ENCODE measurements at places on chromosomes 5 and 9.

DNA sequence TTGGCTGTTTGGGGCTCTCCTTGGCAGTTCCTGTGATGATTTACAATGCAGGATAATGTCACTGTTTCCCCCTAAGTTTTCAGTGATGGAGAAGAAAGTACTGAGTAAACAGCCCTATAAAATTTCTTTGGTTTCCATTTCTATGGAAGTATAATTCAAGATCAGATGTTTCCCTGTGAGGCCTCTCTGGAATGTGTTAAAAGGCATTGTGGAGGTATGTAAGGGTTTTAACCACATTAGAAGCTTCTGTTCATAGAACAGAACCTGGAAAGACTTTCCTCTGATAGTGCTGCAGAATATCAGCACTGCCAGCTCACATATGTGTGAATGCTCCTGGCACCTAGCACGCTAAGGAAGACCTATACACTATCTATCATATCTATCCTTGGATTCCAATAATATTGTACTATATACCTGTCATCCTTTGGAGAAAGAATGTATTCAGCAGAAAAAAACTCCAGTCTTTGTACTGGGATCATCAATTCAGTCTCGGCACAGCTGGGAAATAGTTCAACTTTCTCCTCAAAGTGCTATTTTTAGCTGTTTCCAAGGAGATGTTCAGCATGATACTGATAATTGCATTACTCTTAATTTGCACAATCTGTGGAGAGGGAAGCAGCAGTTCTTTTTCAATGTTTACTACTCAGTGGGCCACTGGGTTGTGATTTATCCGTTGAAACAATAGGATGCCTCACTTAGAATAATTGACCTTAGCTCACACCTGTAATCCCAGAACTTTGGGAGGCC, 21.9 kb downstream of the TTC1 start:
- no peak for DNase-seq

- DNase-seq = no peak
Observed at GRCh38 chr9:5592231-5592630, 36.7 kb upstream of the RIC1 start.

- no peak for DNase-seq
Observed at GRCh38 chr5:172170251-172170701, 17.7 kb downstream of the STK10 start.

DNA sequence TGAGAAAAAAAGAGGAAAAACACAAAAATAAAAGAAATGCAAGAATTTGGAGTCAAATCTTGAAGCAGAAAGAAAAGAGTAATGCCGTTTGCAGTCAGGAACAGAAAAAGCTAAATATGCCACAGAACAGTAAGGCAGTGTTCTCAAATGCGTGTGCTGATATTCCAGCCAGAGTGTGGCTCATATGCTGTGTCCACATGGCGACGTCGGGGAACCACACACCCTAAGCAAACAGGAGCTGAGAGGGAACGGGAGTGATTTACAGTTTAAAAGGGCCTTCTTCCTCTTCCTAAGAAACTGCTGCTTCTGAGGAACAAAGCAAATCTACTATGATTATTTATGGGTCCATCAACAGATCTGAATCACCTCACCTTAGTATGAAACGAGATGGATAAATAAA, 42.7 kb downstream of the DDX31 start:
- DNase-seq = no peak

- DNase-seq = no peak
Observed at GRCh38 chr9:118330191-118330986, 626.2 kb downstream of the TLR4 start.

DNA sequence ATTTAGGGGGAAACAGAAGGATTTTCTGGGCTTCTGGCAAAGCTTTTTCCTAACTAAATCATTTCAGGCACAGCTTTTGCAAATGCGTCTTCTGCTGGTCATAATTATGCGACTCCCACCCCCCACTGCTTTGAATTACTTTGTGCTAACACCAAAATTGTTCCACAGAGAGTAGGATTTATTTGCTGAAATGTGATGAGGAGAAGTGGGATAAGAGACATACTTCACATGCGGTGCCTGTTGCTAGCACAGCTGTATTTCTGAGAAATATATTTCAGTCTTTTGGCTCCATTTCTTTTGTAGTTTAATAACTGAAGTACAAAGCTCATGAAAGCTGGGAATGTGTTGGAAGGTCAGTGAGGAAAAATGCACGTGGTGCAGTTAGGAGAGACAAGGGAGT, 83.2 kb upstream of the TAS2R1 start:
- DNase-seq = no peak

- DNase-seq = no peak
Observed at GRCh38 chr5:169393907-169394306, 93.0 kb upstream of the SLIT3 start.

- no peak for DNase-seq
Observed at GRCh38 chr9:74304598-74304997, 192.5 kb upstream of the RORB start.

- no peak for DNase-seq
Observed at GRCh38 chr9:81637276-81637675, 52.1 kb downstream of the TLE1 start.

DNA sequence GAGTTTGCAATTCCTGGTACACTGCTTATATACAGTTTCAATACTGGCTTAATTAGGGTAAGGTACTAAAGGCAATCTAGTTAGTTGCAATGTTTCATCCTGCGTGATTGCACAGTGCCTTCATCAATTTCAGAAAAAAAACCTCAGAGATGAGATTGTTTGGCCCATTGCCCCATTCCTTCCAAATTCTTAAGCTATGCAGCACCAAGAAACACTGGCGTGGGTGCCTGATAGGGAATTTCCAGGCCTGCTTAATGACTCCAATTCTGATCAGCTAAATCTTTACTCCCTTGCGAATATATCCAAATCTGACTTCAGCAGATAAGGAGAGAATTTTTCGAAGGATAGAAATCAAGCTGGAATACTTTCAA, 35.9 kb upstream of the GAS1 start:
- no peak for DNase-seq

DNA sequence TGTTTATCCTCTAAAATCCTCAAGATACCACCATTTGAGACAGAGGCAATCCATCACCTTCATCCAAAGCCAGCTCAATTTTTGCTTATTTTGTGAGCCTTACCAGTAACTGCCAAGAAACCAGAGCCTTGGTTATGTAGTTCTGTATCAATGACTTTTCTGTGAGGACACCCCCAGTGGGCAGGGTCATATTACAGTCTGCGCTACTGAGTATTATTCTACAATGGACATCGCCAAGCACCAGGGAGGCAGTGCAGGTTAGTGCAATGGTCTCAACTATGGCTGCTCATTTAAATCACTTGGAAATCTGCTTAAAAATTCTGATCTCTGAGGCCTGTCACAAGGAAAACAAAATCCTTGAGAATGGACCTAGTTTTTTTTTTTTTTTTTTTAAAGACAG, 90.5 kb upstream of the NIPAL4 start:
- no peak for DNase-seq

GRCh38 chr9:135787776-135788575, 86.0 kb downstream of the KCNT1 start:
- DNase-seq = no peak

DNA sequence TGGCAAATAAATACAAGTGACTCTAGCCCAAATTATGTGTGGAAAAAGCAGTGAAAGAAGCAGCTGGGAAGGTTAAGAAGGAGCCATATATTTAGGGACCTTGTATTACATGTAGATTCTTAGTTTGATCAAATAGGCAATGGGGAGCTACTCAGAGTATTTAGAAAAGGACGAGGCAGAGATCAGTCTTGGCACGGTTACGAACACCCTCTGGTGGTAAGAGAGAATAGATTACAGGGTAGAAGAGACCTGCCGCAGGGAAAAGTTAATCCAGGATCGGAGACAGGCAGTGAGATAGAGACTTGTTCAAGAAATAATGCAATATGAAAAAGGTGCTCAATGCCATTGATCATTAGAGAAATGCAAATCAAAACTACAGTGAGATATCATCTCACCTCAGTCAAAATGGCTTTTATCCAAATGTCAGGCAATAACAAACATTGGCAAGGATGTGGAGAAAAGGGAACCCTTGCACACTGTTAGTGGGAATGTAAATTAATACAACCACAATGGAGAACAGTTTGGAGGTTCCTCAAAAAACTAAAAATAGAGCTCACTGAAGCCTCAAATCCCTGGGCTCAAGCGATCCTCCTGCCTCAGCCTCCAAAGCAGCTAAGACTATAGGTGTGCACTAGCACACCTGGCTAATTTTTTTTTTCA, 12.0 kb downstream of the INIP start:
- DNase-seq = peak; percentile 4

- no peak for DNase-seq
Observed at GRCh38 chr9:93100276-93100636, 4.2 kb downstream of the CARD19 start.

DNA sequence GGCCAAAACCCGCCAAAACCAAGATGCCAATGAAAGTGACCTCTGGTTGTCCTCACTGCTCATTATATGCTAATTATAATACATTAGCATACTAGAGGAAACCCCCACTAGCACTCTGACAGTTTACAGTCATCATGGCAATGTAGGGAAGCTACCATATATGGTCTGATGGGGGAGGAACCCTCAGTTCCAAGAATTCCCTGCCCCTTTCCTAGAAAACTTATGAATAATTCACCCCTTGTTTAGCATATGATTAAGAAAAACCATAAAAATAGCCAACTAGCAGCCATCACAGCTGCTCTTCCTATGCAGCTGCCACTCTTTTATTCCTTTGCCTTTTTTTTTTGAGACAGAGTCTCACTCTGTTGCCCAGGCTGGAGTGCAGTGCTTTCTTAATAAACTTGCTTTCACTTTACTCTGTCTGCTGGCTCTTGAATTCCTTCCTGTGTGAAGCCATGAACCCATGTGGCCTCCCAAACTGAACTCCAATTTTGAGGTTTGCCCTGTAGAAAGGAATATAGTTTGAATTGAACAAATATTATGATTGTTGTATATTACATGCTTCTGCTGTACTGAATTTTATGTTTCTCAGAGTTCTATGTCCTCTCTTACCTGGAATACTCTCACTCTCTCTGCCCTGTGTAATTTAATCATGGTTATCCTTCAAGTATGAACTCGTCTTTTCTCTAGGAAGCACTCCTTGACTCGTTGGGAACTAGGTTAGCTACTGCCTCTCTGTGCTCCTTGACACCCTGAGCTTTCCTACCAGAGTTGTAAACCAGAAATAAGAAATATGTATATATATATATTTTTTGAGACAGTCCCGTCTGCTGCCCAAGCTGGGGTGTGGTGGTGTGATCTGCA, 59.8 kb downstream of the KIAA1958 start:
- no peak for DNase-seq

DNA sequence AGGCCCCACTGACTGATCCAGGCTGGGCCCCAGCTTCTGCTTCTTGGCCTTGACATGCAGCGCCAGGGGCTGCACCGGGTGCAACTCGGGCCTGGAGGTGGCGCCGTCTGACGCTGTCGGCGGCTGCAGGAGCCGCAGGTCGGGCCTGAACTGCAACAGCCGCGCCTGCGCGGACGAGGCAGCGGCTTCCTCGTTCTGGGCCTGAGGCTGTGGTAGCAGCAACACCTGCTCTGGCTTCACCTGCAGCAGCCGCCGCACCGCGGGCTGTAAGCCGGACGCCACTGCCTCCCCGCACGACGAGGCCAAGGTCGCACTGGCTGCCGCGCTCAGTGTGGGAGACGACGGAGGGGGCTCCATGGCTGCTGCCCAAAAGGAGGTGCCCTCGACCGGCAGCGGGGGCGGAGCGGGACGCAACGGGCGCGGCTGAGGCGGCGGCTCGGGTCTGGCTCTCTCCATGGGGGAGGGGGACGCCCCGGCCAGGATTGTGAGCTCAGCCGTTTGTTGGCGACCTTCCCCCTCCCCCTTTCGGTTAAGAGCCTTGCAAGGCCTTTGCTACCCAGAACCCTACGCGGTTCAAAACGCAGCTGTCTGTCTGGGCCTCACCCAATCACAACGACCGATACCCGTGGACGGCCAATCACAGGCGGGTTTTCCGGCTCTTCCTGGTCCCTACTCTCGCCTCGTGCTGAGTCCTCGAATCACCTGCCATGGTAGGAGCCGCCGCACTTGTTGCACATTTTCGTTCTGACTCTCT, 438 bp downstream of the SOX30 start:
- peak; percentile 97 for DNase-seq

DNA sequence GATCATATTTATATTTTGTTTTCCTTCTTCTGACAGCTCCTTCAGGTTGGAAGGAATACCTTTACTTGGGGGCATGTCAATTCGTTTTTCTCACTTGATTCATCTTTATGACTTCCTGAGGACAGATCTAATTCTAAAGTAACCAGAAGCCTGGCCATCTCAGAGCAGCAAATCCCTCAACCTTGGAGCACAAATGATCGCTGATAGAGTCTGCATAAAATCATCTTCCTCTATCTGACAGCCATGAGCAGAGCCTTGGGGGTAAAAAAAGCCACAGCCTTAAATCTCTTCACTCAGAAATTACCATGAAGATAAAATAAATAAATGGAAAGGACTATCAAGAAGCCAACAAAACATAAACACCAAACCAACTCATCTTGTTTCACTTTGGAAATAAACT, 325.8 kb downstream of the PRR16 start:
- no peak for DNase-seq

DNA sequence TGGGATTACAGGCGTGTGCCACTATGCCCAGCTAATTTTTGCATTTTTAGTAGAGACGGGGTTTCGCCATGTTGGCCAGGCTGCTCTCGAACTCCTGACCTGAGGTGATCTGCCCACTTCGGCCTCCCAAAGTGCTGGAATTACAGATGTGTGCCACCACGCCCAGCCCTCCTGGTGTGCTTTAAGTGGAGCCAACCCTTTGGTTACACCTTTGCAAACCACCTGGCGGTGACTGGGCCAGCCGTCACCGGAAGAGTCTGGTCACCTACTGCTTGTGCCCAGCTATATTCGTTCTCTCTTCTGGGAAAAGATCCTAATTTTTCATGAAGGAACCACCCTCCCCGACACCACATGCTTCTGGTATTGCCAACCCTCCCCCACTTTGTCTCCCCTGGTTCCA, 35.9 kb downstream of the COL23A1 start:
- no peak for DNase-seq

GRCh38 chr9:87499424-87500017, 1.9 kb downstream of the DAPK1 start:
- DNase-seq = peak; percentile 3

- DNase-seq = no peak
Observed at GRCh38 chr5:137221943-137222342, 277.2 kb downstream of the SPOCK1 start.

DNA sequence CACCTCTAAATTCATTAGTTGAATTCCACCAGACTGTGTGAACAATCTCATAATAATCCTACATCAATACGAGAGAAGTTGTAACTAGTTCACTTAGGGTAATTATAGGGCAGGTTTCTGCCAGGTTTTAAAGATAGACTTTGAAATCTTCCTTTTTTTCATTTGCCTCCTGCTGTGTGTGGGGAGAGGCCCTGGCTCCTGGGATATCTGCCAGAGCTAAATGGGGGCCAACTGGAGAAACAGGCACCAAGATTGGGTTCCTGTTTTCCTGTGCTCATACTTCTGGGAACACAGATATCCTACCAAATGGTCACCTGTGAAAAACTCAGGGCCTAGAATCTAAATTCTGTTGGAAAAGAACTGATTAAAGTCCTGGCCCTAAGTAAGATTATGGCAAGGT, 42.3 kb downstream of the SH3RF2 start:
- no peak for DNase-seq

DNA sequence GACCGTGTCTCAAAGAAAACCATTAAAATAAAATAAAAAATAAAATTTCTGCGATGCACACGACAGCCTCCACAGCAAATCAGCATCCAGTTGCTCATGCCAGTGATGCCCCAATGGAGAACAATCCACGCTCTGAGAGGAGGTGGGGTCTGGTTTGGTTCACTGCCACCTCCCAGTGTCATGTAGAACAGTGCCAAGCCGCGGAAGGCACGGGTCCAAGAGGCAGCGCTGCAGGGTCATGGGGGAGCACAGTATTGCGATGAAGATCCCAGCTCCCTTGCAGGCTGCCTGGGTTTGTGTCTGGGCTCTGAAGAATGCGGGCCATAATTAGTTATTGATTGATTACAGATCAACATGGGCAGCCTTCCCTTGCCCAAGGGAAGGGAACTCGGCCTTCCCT, 6.1 kb upstream of the CACFD1 start:
- no peak for DNase-seq

Data from DMS53 (cell line).